ENCODE measurements at places on chromosomes 11 and 22.

DNA sequence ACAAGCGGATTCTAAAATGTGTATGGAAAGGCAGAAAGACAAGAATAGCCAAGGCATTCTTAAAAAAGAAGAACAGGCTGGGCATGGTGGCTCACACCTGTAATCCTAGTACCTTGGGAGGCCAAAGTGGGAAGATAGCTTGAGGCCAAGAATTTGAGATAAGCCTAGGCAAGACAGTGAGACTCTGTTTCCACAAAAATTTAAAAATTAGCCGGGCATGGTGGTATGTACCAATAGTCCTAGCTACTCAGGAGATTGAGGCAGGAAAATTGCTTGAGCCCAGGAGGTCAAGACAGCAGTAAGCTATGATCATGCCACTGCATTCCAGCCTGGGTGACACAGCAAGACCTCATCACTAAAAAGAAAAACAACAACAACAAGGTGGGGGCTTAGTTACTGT lies 46.0 kb upstream of the PPP2R1B start:
- no peak for DNase-seq

DNA sequence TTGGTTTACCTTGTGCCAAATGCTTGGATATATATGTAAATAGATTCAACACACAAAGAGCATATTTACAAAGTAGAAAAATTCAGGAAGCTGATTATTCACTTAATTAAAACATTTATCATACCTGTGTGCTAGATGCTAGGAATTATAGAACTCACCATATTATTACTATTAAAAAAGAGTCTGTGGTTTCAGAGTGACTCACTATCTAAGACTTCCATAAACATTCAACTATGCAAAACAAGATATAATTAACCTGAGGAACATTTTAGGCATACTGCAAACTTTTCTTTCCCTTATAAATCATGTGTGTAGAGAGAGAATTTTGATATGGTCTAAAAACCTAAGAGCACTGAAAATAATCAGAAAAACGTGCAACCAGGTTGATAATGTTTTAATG lies 27.3 kb downstream of the CTSC start:
- DNase-seq = no peak

DNA sequence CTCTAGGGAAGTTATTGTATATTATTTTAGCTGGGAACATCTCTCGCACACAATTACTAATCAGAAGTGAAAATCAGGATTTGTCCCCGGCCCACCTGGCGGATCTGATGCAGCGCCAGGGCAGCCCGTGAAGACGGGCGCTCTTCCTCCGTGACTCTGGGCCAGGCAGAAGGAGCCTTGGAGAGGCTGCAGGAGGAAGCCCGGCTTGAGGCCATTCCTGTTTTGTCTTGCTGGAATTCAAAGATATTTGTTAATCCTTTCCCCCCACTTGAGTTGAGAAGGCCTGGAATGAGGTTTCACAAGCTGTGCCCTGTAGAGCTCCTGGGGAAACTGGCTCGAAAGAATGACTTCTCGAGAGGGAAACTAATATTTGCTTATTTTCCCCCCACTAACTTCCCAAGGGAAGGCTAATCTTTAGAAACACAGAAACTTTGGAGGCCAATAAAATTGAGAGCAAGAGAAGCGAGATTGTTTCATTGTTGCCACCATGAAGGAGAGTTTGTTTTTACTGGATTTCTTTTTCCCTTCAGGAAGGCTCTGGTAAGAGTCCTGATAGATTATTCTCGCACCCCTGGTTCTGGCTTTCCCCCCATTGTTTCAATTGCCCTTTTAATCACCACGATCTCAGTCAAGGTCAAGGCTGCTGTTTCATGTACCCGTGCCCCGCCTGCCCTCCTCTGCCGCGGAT lies 92.8 kb upstream of the SEPTIN5 start:
- peak; percentile 23 for DNase-seq

DNA sequence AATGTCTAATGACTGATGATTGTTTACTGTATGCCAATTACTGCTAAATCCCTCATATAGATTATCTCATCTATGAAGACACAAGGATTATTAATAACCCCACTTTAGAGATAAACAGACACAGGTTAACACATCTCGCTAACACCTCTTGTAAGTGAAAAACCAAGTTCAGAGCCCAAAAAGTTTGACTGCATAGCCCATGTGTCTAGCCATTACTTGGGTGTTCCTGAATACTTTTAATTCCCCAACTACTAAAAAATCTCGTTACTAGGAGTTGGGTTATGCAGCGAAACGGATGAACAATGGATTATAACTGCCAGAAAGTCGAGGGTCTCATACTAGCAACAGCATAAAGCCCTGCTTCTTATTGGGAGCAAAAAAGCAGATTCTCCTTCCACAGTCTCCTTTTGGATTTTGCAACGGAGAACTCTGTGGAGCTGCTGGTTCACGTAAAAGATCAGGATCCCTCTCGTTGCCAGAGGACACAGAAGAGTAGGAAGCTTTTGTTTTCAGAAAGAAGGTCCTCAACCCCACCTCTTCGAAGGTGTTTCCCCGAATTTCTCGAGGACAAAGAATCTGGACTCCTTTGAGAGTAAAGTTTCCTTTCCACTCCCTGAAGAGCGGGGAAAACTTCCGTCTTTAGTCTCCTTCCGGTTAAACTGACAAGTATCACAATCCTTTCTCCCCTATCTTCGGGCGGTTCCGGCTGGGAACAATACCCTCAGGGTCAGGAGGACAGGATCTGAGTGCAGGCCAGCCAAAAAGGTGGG lies 979 bp downstream of the ZBED5 start:
- peak; percentile 43 for DNase-seq

DNA sequence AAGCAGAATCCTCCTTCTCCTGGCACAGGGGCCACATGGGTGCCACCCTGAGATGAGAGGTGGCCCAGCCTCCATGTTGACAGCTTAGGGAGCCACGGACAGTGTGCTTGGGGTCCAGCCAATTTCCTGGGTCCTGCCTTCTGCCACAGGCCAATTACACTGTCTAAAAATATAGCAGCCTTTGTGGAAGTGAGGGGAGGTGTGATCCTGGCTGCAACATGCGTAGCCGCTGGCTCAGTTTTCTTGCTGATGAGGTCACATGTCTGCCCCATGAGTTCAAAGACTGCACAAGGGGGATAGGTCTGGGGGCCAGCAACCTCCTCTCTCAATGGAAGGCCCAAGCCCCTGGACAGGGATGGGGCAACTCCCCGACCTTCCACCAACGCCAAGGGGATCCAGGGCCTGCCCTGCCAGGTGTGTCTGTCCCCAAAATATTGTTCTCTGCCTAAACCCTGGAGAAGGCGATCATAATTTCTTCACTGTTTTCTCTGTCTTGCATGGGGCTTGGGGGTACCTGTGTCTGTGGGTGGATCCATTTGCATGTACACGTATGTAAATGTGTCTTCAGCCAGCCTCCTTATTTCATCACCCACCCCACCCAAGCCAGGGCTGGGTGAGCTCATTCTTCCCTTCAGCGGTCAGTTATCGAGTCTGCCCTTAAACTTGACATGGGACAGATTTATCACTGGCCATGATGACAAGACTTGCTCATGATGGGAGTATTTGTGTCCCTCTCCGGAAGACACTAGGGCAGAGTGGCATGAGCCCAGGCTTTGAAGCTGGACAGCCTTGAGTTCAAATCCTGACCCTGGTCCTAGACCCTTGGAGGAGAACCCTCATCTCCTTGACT lies 59.4 kb downstream of the OTOG start:
- no peak for DNase-seq

DNA sequence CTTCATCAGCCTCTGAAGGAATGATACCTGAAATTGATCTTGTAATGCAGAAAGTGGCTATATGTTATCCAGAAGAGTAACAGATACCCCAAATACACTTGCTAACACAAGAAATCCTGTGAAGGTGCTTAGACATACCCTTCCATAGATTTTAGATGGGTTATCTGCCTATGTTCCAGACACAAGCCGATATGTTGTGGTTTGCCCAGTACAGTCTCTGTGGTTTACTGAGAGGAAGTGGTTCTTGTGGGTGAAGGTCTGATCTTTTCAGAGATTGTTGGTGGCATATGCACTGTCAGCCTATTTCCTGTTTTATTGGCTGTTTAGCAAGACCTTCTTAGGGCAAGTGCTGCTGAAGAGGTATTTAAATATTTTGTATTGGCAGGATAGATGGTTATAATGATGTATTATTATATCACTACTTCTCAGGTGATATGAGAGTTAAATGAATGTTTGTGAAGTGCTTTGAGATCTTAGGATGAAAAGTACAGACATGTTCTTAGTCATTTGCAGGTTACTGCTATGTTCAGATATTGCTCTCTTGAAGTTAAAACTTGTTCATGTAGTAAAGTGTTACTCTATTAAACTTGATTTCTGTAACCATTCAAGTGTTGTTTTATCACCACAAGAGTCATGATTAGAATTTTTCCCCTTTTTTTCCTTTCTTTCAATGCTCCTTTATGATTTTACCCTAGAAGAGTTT lies 8.2 kb downstream of the ARHGEF12 start:
- DNase-seq = peak; percentile 42

All from cardiac muscle cell (in vitro differentiated cells and primary cell).